Pancreas (tissue), 10 donors: ENCODE measurements at places on chromosomes 3 and 15.

- no peaks in the 10 kb centered on the region for H3K27me3 ChIP-seq
- H3K4me3 ChIP-seq, result no peak overlapping the region
- H3K27ac ChIP-seq, result no peak overlapping the region
- H3K36me3 ChIP-seq, result no peaks in the 10 kb centered on the region
Measured at GRCh38 chr3:152236716-152237115, 32.0 kb upstream of the MBNL1 start.

- no peak overlapping the region for H3K27ac ChIP-seq
- H3K4me1 ChIP-seq, result no peaks in the 10 kb centered on the region
- H3K4me3 ChIP-seq, result no peak overlapping the region
- no peak for DNase-seq
- H3K27me3 ChIP-seq, result no peaks in the 10 kb centered on the region
Measured at GRCh38 chr3:18307529-18307928, 117.6 kb downstream of the SATB1 start.

DNA sequence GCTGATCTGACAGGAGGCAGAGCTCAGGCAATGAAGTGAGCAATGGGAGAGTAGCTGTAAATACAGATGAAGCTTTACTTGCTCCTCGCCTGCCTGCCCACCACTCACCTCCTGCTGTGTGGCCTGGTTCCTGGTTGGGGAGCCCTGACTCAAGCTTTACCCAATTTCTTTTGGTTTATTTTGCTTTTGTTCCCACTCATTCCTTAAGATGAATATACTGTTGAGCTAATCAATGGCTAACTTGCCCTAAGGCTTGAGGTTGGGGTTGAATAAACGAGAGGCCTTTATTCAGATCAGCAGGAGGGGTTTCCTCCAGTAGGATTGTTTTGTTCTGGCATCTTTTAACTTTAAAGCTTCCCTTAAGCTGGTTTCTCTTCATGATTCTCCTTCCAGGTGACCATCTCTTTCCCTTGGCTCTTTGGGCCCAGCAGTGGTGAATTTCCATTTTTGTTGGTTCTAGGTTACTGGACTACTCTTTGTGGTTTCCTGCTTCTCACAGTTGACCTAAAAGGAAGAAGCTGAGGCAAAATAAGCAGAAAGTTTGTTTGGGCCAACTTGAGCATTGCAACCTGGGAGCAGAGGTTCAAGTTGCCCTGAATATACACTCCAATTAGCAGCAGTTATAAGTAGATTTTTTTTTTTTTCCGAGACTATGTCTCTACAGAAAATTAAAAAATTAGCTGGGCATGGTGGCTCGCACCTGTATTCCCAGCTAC, 44.4 kb downstream of the STARD9 start:
- DNase-seq, result no peak
- no peak overlapping the region for H3K27ac ChIP-seq
- no peaks in the 10 kb centered on the region for H3K4me1 ChIP-seq
- H3K4me3 ChIP-seq, result no peak overlapping the region
- no peaks in the 10 kb centered on the region for H3K36me3 ChIP-seq
- no peaks in the 10 kb centered on the region for H3K27me3 ChIP-seq

DNA sequence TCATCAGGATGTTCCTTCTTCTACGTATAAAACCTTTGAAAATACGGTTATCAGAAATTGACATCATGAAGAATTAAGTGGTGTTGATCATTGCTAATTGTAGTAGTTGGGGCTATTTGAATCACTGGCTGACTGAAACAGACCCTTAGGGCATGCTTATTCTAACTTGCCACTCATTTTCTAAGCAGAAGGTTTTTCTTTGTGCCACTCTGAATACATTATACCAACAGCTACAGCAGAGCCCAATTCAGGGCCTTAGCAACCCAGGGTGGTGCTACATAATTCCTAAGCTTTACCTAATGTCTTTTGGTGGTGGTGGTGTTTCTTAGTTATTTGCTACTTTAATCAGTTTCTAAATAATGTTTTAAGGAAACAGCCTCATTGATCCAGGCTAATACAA, 524.2 kb downstream of the NLGN1 start:
- DNase-seq, result no peak
- H3K4me3 ChIP-seq, result no peak overlapping the region
- no peak overlapping the region for H3K27ac ChIP-seq
- no peaks in the 10 kb centered on the region for H3K36me3 ChIP-seq

DNA sequence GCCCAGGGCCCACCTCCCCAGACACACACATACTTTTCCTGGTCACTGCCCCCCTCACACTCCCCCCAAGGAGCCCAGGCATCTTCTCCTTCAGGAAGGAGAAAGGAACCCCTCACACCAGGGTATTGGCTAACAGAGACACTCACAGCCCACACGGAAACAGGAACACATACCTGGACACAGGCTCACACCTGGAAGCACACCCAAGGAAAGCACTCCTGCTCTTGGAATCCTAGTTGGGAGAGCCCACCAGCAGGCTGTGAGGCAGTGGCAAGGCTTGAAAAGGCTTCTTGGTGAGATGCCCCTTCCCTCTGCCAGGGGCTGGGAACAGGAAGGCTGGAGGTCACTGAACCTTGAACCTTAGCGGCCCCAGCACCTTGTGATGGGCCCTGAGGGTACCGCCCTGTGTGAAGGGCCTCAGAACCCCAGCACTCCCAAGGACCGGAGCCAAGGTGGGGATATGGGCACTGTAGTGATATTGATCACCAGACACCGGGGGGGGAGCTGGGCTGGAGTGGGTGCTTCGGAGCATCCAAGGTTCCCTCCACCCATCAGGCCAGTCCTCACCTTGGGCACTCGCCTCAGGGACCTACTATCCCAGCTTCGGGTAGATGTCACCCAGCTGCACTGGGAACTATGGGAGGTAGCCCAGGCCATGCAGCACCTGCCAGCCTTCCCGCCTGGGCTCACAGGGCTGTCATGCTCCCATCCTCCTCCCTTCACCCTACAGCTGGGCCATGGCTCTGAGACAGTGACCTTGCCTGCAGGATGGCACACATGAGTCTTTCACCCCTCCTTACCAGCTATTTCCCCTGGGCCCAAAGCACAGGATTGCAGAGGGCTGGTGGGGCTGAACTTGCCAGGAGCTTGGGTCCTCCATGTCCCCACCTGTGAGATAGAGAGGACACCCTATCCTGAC, 16.4 kb downstream of the MYL3 start:
- no peak overlapping the region for H3K4me3 ChIP-seq
- H3K27me3 ChIP-seq, result no peaks in the 10 kb centered on the region
- no peaks in the 10 kb centered on the region for H3K4me1 ChIP-seq
- no peak for DNase-seq
- peak overlapping the region; percentile 80 for H3K27ac ChIP-seq
